Retinal pigment epithelial cell (primary cell): ENCODE measurements at places on chromosomes 16 and 17.

DNA sequence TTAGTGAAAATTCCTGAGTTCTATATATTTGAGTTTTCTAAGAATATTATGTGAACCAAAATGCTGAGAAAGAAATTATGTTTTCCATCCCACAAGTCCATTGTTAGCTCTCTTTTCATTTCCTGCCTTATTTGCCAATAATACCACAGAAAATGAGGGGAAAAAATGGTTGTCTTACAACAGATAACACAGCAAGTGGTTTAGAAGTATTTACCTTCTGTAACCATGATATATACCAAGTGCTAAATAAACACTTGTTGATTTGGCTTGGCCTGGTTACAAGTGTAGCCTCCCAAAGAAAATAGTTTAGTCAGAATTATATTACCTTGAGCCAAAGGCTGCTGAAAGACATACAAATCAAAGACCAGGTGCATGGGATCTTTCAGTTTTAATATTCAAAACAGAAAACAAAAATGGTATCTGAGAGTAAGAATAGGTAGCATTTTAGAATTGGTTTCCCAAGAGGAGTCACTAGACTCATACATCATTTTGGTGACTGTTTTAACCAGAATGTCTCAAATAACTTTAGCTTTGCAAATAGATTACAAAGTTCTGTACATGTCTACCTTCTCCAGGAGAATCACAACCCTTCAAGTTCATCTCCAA, 439.8 kb upstream of the DYNLRB2 start:
- DNase-seq = no peak

GRCh38 chr17:81221842-81222619, 734 bp downstream of the CEP131 start:
- DNase-seq = no peak

- DNase-seq = no peak
These were observed 1.7 kb downstream of the HOXB1 start for GRCh38 chr17:48528936-48529682.

DNA sequence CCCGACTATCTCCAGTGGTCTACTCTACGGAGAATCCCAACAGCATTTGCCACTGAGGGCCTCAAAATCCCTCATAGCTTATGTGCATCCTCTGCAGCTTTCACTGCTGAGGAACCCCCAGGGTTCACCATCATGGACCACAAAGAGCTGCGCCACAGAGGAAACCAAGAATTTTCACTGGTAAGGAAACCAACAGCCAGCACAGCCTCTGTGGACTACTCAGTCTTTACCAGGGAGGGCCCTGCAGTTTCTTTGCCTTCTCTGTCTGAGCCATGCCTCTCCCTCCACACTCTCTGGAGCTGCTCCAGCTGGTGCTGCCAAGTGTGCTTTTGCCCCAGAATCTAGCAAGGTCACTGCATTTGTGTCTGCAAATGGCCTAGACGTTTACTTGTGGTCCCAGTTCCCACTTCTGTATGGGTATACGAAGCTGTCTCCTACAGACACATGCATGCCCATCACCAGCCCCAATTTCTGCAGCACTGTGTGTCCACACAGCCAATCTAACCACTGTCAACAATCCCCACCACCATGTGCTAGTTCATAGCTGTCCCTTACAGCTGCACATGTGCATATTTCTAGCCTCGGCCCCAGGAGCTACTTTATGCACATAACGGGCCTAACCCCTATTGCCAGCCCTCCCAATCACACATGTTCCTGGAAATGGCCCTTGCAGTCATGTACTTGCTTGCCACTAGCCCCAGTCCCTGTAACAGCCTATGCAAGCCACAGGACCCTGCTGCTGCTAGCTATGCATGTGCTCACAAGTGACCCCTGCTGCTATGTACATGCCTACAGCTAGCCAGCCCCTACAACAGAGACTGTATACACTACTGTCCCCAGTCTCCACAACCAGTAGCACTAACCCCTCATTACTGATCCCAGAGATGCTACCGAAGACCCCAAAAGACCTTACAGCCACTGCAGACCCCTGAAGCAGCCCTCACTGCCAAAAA, 1437.4 kb downstream of the CDH11 start:
- no peak for DNase-seq

DNA sequence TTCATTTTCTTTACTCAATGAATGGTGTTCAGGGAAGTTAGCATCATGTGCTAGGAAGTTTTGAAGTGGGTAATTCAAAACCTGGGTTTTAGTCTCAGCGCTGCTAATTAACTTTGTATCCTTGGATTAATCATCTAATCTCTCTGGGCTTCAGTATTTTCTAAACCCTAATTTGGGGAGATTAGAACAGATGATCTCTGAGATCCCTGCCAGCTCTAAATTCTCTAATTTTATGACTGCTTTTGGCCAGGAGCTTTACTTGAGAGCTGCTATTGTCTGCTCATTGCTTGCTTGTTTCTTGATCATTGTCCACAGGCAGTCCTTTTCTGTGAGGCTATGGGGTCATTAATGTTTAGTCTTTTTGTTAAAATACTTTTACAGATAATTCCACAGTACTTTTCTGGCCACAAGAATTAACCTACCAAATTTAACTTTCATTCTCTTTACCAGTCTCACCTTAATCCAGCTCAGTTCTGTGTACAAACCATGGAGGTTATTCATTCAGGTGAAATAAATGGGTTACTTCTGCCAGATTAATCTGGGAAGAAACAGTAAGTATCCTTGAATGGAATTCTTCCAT, 28.4 kb upstream of the VWA3A start:
- peak; percentile 25 for DNase-seq

- DNase-seq = no peak
These were observed 116.8 kb upstream of the CREBBP start for GRCh38 chr16:3997231-3997841.

GRCh38 chr17:81417049-81417878, 22.0 kb downstream of the BAHCC1 start:
- no peak for DNase-seq

DNA sequence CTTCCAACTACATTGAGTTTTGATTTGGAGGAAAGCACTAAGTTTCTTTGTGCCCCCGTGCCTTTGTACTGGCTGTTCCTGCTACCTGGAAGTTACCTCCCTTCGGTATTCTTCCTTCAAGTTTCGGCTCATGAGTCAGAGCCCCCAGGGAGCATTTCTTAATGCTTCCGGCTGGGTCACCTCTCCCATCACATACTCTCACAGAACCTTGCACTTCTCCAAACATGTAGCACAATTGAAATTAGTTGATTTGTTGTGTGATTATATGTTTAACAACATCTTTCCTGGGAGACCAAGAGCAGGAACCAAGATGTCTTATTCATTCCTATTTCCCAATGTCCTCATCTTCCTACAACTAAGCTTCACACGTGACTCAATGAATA, 158.6 kb upstream of the CDH5 start:
- DNase-seq = no peak

DNA sequence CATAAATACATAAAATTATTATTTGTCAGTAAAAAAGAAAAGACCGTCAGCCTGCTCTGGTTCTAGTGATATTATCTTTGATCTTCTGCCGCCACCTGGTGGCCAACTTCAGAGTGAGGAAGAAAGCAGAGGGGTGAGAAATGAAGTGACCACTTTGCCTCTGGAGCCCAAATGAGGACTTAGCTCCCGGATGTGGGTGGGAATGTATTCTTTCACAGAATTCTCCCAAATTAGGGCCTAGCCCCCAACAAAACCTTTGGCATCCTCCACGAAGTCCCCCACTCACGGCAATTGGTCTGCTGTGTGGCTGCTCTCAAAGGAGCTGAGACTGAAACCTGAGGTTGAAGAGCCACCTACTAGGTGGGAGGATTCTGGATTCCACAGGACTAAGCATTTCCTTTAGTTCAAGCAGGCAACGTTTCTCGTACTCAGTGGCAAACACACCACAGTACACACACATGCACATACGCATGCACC, 4.9 kb upstream of the ZNF267 start:
- DNase-seq = no peak

- DNase-seq = no peak
These were observed 7.1 kb upstream of the RAB40C start for GRCh38 chr16:582614-583331.

GRCh38 chr17:44548376-44549230, 8.7 kb upstream of the FZD2 start:
- DNase-seq = no peak

DNA sequence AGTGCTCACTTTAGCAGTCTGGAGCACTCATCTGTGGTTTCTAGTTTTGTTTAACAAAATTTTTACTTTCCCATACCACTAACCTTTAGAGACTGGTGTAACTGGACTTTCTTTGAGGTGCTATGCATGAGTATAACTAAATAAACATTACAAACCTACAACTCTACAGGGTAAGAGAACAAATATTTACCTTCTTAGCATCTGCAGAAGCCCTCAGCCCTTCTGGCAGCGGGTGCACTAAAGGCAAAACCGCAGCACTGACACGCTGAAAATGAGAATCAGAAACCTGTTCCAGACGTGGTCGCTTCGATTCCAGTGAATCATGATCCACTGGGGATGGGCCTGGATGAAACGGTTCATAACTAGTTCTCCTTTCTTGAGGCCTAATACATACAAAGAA, 43.7 kb downstream of the NCOR1 start:
- DNase-seq = no peak

GRCh38 chr17:34406226-34406625, 43.2 kb upstream of the CCL1 start:
- DNase-seq = no peak

GRCh38 chr17:59493867-59494266, 71.5 kb upstream of the DHX40 start:
- no peak for DNase-seq

GRCh38 chr16:19307587-19308241, 22.2 kb downstream of the CLEC19A start:
- DNase-seq = no peak

GRCh38 chr16:69311533-69312387, 610 bp downstream of the VPS4A start:
- DNase-seq = no peak

DNA sequence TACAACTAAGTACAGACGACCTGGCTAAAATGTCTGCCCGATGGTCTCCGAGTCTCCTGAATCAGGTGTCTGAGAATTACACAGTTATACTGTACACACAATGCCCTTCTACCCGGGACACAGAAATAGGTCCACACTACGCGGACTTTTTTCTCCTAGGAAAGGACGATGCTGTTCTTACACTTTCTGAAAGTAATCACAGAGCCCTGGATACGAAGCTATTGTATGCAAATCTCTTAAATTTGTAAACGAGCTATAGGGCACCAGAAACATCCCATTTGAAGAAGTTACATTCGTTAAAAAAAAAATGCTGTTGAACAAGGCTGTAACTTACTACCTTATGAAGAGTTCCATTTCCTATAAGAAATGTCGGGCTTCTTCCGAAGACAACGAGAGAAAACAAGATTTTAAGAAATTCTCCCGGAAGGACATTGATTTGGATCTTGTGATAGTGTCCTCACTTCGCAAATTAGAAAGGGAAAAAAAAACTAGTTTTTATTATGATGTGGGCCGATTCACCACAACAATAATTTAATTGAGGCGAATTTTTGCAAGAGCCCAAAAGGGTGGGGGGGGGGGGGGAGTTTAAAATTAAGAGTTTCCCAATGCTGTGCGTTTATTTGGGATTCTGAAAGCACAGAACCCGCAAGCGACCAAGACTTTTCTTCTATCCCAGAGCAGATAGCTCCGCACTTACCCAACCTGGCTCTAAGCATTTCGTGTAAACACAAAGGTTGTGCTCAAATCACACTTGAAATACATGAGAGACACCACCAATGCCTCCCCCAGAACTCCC, 1.5 kb upstream of the SOX9 start:
- DNase-seq = no peak

DNA sequence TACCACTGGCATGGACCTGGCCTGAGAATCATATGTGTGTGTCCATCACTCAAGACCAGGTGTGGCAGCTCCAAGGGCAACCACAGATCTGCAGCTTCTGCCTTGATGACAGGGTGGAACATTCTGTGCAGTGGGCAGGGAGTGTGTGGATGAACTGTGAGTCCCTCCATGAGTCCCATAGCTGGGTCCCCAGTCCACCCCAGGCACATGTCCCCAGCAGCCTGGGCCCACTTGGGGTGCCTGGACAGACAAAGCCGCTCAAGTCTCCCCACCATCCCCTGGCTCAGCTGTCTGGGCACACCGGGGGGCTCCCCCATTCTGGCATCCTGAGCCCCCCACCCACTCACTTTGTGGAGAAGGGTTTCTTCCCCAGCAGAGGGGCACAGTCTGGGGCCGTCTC, 4.6 kb upstream of the KRT16 start:
- DNase-seq = no peak

DNA sequence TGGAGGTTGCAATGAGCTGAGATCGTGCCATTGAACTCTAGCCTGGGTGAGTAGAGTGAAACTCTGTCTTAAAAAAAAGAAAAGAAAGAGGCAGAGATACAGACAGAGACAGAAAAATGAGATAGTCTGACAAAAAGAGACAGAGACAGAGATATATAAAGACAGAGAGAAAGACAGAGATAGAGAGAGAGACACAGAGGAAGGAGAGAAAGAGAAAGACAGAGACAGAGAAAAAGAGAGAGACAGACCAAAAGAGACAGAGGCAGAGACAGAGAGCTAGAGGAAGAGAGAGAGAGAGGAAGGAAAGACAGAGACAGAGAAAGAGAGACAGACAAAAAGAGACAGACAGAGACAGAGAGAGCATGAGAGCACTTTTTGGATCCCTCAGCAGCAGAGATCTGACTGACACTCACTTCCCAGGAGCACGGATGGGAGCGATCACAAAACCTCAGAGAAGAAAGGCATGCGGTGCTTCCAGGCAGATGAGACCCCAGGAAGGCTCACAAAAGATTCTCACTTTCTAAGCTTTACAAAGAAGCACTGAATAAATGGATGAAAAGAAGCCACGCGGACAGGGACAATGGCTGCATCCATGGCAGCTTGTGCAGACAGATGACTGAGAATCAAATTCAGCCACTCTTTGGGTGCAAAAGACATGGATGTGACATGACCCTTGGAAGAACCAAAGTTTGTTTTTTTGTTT, 38.6 kb upstream of the HS3ST2 start:
- no peak for DNase-seq

DNA sequence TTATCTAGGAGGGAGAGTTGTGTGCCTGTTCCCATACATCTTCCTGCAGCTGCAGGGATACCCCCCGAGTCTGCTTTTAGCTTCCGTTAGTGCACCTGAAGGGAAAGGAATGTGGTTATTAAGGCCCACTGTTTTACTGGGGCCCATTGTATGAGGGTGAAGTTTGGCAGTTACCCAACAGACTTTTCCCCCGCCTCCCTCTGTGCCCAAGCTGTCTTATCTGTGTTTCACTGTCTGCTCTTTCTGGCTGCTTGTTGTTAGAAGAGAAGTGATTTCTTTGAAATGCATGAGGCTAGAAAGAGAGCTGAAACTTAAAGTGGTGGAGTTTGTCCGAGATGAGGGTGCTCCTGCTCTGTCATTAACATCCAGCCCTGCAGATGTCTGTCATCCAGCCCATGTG, 7.4 kb upstream of the OR1A2 start:
- DNase-seq = no peak

- DNase-seq = peak; percentile 98
These were observed 45.1 kb downstream of the MYH11 start for GRCh38 chr16:15811481-15812400.
